ENCODE measurements at places on chromosomes 1 and 21.

DNA sequence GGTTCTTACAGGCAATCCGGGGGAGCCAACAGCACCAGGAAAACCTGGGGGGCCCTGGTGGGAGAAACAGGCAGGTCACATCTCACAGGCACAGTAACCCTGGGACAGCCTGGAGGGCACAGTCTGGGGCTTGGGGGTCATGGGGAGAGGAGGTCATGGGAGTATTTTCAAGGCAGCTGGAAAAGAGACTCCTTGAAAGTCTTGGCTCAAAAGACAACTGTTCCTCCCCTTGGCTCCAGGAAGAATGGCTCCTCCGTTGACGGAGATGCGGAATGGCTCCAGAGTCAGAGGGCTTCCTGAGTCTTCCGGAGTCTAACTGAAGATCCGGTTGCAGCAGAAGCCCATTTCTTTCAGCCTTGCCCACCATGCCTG is 25.9 kb upstream of the PEF1 start:
- no peak for DNase-seq

- DNase-seq, result no peak
Observed at GRCh38 chr1:209703834-209704504, 677 bp upstream of the HSD11B1 start.

GRCh38 chr1:14961661-14962267 is 191.8 kb upstream of the TMEM51 start:
- no peak for DNase-seq

- no peak for DNase-seq
Observed at GRCh38 chr1:230636575-230637148, 5.6 kb upstream of the COG2 start.

DNA sequence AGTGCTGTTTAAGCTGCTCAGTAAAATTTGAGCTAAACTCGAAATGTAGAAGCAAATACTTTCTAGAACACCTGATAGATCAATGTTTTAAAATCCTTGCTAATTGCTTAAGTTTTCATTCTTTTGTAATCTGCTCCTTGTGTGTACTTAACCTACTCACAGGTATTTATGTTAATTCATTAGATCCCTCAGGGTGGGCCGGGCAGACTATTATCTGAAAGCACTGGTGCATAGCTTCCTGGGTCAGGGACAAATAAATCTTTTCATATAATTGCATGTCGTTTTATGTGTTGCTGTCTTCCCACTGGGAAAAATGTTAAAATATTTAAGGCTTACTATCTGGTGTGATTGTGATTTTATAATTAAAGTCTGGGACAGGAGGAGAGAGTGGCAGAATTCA is 440.5 kb downstream of the SMYD3 start:
- DNase-seq, result no peak

- DNase-seq, result peak; percentile 80
Observed at GRCh38 chr1:12619792-12620487, 1.9 kb upstream of the DHRS3 start.

DNA sequence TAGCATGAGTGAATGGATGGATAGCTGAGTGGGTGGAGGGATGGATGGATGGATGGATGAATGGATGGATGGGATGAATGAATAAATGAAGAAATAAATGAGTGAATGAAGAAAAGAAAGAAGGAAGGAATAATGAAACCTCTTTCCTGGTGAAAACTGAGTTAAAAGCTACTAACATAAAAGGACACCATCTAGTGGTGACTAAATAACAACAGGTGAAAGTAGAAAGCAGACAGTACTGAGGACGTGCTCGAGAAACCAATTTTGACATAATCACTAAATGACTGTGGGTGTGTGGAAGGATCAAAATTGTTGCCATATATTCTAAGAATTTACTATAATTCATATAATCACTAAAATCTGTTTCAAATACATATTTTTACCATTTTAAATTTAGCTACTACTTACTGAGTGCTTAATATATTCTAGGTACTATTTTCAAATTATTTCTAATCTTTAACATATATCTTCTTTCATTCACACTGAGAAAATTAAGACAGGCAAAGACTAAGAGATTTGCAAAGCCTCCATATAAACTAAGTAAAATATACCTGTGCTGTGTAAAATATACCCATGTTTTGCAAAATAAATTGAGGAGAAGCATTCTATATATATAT is 522.9 kb downstream of the LRRIQ3 start:
- DNase-seq, result no peak

DNA sequence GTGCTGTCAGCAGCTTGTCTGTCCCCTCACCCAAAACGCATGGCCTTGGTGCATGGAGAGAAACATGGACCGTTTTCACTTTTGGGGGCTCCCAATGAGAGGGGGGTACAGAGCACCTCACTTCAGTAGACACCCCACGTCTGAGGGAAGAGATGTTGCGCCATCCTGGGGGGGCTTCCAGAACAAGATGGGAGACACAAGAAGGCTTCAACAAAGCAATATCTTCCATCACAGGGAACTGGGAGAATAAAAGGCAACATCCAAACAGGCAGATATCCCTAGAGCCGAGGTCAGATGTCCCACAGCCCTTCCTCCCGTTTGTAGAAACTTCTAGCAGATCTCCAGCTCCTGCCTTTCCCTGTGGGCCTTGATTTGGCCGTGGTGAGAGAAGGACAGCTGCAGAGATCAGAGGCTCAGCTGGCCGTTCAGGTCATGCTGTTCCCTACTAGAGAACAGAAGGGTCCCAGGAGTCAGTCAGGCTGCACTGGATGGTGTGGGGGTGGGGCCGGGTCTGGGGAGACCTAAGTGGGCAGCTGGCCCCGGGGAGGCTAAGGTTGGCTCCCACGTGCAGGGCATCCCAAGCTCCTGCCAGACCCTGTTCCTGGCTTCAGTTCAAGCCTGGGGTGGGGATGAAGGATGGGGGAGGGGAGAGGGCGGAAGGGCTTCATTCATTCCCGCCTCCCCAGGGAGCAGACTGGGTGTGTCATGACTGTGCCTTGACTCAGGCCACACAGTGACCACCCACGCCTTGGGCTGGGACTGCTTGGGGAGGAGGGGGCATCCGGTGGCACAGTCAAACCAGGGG is 4.4 kb downstream of the PLOD1 start:
- no peak for DNase-seq

- DNase-seq, result peak; percentile 28
Observed at GRCh38 chr1:18069903-18070302, 37.7 kb upstream of the IGSF21 start.

DNA sequence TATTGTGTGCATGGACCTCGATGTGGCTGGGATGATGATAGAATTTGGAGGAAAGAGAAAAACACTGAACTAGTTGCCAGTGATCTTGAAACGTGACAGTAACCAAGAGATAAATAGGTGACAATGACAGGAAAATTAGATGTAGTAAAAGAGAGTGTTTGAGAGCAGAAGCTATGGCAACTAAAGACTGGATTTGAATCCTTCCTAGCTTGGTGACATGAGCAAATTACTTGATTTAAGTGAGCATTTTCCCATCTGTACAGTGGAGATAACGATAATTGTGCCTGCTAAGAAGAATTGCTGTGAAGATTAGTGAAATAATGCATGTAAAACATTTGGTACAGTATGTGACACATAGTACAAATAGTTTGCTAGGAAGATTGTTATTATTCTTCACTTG is 12.7 kb downstream of the TTC3 start:
- no peak for DNase-seq

GRCh38 chr1:246617156-246617555 is 50.9 kb downstream of the CNST start:
- no peak for DNase-seq

- no peak for DNase-seq
Observed at GRCh38 chr1:224211206-224211962, 28.3 kb downstream of the DEGS1 start.

All from CD4-positive, alpha-beta T cell treated with Interleukin-12 subunit alpha and Interleukin-12 subunit beta, for 1 hour (primary cell).